ENCODE measurements at places on chromosomes 1 and 21.

GRCh38 chr1:39539252-39539790, 37.3 kb downstream of the PABPC4 start:
- no peak for DNase-seq

DNA sequence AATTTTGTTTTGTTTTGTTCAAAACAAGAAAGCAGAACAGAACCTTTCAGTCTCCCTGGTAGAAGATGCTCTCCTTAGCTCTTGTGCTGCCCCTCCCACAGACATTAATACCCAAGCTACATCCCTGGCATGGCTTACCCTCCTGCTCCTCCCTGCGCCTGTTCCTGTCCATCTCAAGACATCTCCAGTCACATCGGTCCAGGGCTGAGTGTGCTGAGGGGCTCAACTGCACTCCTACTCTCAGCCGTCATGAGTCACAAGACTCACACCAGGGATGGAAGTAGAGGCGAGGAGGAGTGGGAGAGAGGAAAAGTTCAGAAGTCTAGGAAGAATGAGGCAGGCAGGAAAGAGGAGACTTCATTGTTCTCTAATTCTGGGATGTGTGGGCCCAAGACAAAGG, 9.2 kb upstream of the TACSTD2 start:
- no peak for DNase-seq

- no peak for DNase-seq
Measured at GRCh38 chr21:33196941-33197374, 32.8 kb upstream of the IFNAR2 start.

DNA sequence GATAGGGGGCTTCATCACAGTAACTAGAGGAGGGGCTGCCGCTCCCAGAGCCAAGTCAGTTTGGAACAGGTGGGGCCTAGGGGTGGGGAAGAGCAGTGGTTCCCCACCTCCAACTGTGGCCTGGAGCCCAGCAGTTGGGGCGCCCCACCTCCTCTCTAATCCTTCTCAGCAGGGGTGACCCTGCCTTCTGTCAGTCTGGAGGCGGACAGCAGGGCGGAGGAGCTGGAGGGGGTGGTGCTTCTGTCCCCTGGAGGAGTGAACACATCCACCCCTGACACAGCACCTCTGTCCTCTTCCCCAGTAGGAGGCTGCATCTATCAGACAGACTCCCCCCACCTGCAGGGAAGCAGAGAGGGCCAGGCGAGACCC, 73.8 kb downstream of the MRPL37 start:
- no peak for DNase-seq

Measured in stimulated activated CD4-positive, alpha-beta T cell treated with anti-CD3 and anti-CD28 coated beads, Interleukin-15, amount 100 ng/mL, for 1 hour (primary cell).